ENCODE measurements at places on chromosomes 5 and 9.

DNA sequence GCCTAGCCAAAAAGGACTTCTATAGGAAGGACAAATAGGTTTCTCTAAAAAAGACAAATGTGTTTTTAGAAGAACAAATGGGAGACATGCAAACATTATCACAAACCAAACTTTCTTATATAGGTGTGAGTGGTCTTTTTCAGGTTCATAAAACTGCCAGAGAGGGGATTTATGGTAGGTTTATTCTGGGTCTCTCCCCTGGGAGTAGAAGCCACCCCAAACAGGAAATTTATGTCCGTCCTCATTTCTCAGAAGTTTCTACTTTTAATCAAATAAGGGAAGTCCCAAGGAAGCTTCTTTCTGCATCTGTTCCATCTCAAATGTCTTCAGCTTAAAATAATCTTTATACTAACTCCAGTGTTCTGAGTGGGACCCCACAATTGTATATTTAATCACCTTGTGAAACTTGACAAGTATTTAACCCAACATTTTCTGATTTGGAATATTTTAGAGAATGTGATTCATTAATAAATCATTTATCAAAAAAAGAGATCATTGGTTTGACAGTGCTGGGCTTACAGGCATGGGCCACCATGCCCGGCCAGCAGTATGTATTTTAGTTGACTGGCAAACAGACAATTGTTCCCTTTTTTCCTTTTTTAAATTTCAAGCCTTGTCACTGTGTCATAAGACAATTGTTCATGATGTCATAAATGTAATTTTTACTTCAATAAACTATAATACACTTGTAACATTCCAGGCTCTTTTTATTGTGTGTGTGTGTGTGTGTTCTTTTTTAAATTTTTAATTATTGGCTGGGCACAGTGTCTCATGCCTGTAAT is 44.6 kb upstream of the GLDC start:
- DNase-seq = no peak

DNA sequence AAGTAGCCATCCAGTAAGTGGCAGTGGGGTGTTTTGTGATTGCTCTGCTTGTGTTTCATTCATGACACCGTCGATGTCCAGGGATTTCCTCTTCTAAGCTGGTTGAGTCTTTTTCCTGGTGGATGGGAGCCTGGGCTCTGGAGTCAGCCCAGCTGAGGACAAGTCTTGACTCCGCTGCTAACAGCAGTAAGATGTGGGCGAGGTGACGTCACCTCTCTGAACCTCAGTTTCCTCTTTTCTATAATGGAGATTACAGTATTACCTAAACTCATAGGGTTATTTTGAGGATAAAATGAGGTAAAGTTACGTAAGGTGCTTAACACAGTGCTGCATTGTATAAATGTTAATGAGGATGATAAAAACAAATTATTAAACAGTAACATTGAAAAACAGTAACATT is 21.3 kb downstream of the FGF1 start:
- no peak for DNase-seq

DNA sequence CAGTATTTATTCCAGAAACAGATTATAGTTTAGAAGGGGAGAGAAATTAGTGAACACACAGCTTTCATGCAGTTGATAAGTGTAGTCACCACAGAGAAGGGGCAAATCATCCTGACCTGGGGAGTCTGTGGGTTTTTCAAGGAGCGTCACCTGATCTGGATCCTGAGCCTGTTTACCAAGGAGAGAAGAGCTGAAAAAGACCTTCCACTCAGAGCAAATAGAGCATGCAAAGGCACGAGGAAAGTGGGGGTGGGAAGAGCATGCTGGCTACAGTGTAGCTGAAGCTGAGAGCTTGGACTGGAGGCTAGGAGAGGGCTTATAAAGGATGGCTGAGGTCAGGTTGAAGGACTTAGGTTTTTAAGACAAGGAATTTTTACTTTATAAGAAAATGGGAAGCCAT is 30.4 kb downstream of the ACO1 start:
- DNase-seq = no peak

DNA sequence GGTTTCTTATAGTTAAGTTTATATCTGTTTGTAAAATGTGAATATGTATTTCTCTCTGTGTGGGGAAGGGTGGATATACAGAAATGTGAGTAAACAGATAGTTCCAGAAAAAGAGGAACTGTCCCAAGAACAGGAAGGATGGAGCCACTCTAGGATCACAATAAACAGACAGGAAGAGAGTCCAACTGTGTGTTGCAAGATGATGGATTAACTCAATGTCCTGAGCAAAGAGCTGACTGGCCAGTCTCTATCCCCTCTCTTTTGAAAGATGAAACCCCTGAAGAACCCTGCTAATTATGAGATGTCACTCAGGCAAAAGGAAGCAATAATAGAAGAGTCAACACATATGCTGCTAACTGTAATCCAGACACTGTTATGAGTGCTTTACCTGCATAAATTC is 202.7 kb downstream of the SEMA6A start:
- no peak for DNase-seq

DNA sequence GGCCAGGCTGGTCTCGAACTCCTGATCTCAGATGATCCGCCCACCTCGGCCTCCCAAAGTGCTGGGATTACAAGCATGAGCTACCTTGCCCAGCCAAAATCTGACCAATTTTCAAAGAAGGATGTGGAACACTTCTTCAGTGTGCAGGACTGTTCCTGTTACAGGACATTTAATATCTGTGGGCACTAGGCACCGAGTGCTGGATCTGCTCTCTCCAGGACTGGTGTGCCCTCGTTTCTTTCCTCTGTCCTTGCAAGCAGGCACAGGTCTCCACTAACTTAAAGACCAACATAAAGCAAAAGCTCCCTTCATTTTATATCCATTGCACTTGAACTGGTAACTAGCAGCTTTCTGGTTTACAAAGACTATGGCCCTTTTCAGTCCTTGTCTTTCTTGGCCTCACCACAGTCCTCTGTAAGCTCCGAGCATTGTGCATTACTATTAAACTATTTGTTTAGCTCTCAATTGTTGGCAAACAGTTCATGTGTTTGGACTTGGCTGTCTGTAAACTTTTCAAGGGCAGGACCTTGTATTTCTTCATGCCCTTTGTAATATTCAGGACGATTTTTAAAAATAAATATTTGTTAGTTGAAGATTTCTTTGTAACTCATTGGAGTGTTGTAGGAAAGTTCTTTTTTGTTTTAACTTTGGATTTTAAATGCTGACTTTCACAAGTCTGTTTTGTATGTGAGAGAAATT is 37.3 kb downstream of the ARHGEF28 start:
- DNase-seq = no peak

- DNase-seq = no peak
Observed at GRCh38 chr9:34884747-34885189, 73.3 kb upstream of the PHF24 start.

- no peak for DNase-seq
Observed at GRCh38 chr9:124348363-124348762, 66.9 kb downstream of the PSMB7 start.

GRCh38 chr5:153168241-153168640 is 322.2 kb upstream of the GRIA1 start:
- DNase-seq = no peak

DNA sequence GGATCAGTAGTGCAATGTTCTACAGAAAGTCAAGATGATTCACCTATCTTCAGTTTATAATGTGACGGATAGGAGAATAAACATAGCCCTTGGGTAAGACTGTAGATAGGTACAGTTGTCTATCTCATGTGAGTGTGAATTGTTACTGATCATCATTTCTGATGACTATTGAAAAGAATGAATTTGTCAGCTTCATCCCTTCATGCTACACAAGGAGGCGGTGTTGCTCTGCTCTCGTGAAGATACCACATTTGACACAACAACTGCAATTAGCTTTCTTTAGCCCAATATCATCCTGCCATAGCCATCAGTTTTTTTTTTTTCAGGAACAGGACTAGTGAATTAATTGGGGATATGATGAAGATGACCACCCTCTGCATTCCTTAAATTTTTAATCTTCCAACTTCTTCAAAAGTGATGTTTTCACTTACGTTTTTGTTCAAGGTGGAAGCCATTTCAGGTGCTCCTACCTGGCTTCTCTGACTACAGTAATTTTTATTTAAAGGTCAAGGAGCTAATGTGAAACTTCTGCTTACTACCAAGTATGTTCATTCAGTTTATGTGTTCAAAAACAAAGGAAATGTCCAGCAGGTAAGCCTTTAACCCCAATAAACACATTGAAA is 152.9 kb upstream of the MOCS2 start:
- peak; percentile 35 for DNase-seq

GRCh38 chr9:119349351-119349825 is 19.8 kb downstream of the BRINP1 start:
- DNase-seq = no peak

- DNase-seq = no peak
Observed at GRCh38 chr5:141868541-141868940, 9.7 kb downstream of the PCDH1 start.

DNA sequence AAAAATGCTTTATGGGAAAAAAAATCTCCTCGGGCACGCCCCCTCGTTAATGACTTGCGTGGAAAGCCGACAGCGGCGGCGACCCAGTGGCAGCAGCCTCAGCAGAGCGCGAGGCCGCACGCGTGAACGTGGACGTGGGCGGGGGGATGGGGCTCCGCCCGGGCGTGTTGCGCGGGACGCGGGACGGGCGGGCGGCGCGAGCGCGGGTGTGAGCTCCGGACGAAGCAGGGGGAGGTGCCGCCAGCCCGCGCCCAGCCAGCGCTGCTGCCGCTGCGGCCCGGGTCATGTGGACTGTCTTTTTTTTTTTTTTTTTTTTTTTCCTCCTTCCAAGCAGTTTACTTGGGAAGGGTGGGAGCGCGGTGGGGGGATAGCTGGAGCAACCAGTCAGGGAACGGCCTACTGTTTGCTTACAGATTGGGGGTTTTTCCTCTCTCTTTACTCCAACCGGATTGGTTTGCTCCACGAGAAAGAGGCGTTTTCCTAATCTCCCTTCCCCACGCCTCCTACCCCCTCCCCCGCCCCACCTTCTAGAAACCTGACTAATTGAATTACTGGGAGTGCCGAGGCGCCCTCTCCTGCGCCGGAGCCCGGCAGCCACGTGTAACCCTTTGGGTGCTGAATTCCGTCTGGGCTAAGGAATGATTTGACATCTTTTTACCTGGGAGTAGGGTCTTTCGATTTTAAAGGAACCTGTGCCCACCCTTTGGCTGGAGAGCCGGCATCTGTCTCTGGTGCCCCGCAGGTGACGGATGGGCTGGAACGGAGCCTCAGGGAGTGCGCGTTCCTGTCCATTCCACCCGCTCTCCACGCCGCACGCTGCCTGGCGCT is 1.7 kb upstream of the EFNA5 start:
- peak; percentile 77 for DNase-seq

GRCh38 chr5:122183098-122183787 is 53.9 kb downstream of the ZNF474 start:
- peak; percentile 74 for DNase-seq

DNA sequence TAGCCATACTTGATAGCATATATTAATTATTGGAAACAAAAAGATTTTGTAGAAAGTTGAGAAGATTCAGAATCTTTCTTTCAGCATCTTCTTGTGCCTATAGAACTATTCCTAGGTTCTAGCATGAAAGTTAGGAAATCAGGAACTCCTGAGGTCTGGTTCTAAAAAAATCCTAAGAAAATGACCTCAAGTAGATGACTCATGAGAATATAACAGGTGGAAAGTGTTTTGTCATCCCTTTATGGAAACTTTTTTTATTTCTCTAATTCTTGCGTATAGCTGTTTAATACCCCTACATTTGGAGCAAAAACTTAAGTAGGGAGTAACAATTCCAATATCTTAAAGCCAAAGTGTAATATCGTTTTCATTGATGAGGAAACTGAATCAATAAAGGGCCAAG is 574.1 kb downstream of the NR2F1-AS1 start:
- DNase-seq = no peak

DNA sequence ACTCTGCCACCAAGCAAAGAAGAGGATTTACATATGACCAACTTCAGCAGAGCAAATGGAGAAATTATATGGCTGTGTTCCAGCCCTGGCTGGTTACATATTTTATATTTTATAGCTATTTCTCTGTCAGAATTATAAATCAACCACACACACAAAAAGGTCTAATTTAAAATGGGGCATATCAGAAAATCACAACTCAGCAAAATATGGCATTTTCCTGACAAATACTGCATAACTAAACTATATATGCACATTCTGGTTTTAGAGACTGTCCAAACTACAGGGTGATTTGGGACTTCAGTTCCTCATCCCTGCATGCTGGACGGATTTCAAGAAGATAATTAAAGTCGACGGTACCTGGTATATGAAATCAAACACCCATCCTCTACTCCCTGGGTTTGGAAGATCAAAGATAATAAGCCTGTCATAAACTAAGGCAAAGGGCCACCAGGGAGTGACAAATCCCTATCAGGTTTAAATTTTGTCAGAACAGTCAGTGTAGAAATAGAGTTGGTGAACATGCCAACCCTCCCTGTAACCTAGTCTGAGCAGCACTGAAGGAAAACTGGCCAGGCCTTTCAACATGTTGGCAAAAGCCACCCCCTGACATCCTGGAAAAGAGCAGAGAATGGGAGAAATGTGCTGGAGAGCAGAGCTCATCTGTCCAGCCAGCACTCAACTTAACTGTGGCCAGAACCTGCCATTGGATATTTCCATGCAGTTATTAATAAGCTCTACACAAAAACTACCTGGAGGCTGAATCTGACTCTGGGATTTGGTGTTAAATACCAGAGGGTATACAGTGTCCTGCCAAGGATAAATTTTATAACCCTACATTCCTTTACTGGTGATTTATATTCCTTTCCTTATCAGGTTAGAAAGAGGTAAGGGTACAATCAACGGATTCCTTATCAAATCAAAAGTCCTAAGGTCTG is 235.7 kb downstream of the ENC1 start:
- no peak for DNase-seq

DNA sequence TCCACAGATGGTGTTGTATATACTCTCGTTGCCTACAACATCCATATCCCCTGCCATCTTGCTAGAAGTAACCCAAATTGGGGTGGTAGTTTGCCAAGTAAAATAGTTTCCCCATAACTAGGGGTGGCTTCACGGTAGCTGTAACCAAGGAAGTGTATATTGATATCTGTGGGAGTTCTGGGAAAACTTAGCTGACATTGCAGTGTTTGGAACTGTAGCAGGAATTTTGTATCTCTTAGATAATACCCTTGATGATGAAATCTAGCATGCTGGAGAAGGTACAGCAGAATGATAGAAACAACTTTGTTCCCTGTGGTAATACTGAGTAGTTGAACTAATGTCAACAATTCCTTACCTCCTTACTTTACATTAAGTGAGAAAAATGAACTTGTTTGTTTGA is 29.8 kb downstream of the FBXL7 start:
- DNase-seq = no peak

DNA sequence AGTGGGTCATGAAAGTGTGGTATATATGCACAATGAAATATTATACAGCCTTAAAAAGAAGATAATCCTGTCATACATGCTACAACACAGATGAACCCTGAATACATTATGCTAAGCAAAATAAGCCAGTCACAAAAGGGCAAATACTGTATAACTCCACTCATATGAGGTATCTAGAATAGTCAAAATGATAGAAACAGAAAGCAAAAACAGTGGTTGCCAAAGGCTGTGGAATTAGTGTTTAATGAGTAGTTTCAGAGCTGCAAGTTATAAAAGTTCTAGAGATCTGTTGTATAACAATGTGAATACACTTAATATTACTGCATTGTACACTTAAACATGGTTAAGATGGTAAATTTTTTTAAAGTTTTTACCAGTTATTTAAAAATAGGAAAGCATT is 135.0 kb downstream of the OXCT1 start:
- no peak for DNase-seq

Data from GM04504 (cell line).